RWPE2 (cell line): ENCODE measurements at places on chromosomes 1 and 21.

DNA sequence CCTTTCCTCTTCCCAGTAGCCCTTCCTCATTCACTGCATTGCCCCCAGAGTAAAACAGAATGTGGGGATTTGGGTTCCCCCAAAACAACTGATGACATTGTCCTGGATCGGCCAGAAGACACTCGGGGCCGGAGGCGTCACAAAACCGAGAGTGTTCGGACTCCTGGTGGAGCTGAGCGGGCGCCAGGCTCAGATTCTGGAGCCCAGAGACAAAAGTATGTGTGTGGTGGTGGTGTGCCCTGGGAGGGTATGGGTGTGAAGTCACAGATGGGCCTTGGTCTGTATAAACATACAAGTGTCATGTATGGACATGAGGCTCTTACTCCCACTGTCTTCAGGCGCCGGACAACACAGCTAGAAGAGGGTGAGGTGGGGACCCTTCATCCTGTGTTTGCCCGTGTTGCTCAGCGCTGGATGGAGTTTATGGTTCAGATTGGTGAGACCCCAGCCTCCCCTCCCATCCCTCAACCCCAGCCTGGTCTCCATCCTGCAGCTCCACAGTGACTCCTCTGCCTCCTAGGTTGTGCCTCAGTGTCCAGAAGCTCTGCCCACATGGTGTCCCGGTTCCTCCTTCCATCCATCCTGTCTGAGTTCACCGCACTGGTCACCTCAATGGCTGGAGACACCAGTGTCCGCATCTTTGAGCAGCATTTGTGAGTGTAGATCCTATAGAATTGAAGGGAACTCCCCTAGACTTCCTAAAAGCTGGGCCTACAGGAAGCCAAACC lies 12.4 kb downstream of the HYI start:
- no peak for DNase-seq

DNA sequence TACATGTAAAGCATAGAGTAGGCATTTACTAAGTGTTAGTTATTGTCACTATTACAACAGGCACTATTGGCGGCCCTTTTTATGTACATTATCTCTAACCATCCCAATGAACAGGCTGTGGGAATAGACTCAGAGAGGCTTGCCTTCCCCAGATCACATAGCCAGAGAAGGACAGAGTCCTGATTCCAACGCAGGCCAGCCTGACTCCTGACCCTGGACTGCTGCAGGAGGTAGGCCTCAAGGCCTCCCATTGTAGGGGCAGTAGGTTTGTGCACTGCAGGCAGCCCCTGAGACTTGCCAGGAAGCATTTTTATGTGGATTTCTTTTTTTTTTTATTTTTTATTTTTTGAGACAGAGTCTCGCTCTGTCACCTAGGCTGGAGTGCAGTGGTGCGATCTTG lies 6.4 kb upstream of the GFI1 start:
- DNase-seq = no peak

GRCh38 chr1:200437556-200438203 lies 27.8 kb upstream of the ZNF281 start:
- DNase-seq = no peak

DNA sequence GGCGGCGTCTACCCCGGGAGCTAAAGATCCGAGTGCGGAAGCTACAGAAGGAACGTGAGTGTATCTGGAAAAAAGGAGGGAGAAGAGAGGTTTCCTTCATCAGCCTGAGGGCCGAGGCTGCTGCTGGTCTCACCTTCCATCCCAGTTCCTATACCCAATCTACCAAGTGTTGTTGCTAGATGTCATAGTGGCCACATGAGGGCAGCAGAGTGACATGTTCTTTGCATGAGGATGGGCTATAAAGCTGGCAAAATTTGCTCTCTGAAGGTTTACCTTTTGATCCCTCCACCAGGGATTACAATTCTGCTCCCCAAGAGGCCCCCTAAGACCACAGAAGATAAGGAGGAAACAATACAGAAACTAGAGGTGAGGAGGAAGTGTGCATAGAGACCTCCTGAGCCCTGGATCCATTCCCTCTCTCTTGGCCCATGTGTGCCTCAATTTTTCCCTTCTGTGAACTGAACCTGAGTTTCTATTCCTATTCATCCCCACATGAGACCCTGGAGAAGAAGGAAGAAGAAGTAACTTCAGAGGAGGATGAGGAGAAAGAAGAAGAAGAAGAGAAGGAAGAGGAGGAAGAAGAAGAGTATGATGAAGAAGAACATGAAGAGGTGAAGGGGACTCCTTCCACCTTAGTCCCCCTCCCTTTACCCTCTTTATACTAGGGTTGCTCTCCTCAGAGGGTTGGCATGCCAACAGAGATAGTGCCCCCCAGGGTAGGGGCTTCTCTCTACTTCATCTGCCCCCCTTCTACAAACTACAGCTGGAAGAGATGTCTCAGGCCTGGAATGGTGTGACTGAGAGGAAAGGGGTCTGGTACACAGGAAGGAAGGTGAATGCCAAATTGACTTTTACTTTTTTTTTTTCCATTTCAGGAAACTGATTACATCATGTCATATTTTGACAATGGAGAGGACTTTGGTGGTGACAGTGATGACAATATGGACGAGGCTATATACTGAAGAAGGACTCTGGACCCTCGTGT lies 13.3 kb downstream of the POLR3GL start:
- no peak for DNase-seq

GRCh38 chr1:26626994-26627393 lies 68.8 kb upstream of the ARID1A start:
- DNase-seq = no peak

- no peak for DNase-seq
These were observed 334.0 kb upstream of the PRMT6 start for GRCh38 chr1:106722466-106722865.

DNA sequence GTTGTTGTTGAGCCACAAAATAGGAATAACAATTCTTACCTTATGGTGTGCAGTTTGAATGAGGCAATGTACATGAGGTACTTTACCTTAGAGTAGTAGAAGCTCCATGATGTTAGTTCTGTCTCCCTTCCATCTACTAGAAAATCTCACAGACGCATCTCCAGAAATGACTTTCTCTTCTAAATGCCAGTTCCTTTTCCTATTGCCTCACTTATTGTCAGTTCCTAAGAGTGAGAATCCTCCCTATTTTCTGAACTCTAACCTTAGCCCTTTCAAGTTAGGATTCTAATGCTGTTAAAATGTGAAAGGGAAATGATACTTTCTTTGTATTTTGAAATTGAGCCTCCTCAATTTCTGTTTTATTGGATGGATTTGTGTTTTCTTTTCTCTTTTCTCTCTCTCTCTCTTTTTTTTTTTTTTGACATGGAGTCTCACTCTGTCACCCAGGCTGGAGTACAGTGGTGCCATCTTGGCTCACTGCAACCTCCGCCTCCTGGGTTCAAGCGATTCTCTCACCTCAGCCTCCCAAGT lies 18.6 kb upstream of the MAPKAPK2 start:
- no peak for DNase-seq

DNA sequence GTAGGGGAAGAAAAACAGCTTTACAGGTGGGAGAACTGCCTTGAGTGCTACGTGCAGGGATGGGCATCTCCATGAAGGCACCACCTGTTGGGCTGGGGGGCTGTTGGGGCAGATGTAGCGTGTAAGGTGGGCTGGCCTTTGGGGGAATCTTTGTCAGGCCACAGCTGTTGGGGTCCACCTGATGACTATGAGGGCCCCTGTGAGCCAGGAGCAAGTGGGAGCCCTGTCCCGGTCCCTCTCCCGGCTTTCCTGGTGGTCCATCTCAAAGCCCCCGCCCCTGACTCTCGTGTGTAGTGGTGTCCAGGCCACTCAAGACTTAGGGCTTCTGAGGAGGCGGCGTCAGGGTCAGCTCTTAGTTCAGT lies 13.5 kb downstream of the SLC37A1 start:
- DNase-seq = no peak

DNA sequence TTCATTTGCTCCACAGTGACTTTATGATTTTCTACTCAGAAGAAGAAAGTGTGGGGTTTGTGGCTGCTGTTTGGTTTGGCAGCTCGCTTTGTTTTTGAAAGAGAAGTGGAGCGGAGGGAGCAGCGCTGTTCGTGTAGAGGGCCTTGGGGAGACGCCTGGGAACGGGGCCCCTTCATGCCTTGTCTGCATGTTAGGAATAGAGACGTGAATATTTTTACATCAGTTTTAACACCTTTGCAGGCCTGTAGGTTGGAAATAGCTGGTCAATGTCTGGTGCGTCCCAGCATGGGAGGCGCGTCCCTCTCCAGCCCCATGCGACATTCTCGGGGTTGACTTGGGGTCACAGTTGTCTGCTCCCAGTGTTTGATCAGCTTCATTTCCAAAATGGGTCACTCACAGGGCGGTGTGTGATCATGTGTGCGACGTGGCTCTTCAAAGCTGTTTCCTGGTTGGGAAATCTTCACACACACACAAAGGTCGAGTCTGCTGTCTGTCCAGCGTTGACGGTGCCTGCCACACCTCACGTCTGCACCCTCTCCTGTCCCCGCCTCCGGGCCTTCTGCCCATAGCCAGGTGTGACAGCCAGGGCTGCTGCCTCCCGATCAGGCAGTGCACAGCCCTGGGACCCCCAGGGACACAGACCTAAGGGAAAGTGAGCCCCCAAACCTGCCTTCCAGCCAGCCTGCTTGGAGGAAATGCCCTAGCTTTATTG lies 149.2 kb downstream of the PSMG1 start:
- no peak for DNase-seq

DNA sequence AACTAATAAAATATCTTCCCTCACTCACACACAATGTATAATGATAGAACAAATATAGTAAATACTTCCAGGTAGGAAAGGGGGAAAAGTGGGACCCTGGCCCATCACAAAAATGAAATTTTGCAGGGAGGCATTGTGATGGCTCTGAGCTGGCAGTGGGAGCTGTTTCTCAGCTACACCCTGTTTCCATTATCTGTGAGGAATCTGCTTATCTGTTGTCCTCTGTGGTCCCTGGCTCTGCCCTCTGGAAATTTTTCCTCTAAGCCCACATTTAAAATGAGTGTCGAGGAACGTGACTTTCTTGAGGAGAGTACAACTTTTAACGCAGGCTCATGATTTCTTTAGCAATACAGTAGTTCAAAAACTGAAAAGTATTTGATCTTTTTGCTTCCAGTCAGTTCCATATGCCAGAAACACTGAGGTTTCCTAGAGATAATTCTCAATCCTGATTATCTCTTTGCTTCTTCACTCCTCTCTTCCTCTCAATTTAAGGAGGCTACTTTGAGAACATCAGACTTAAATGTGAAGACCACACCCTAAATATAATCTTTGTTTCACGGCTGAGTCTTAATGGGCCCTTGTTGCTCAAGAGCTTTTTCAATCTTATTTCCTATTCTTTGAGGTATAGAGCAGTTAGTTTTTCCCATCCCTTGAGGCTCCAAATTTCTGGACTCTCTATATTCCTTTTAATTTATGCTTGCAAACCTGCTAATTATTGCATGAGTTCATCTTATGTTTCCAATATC lies 5.0 kb upstream of the EEIG2 start:
- DNase-seq = no peak

- no peak for DNase-seq
These were observed 60.6 kb downstream of the KCNAB2 start for GRCh38 chr1:6106321-6106731.

DNA sequence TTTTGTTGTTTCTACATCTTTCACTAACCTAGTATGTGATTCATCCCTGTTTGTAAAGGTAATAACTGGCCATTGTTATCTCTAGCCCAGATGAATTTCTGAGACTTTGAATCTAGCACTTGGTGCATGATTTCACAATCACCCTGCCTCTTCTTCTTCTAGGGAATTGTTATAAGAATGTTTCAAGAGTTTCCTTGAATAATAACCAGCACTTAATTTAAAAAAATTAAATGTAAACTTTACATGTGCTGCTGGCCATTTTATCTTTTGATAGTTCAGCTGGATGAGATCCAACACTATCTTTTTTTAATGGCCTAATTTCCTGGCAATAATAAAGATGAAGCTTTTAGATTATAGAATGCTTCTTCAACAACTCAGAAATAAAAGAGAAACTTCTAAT lies 31.8 kb downstream of the UBE2U start:
- no peak for DNase-seq

DNA sequence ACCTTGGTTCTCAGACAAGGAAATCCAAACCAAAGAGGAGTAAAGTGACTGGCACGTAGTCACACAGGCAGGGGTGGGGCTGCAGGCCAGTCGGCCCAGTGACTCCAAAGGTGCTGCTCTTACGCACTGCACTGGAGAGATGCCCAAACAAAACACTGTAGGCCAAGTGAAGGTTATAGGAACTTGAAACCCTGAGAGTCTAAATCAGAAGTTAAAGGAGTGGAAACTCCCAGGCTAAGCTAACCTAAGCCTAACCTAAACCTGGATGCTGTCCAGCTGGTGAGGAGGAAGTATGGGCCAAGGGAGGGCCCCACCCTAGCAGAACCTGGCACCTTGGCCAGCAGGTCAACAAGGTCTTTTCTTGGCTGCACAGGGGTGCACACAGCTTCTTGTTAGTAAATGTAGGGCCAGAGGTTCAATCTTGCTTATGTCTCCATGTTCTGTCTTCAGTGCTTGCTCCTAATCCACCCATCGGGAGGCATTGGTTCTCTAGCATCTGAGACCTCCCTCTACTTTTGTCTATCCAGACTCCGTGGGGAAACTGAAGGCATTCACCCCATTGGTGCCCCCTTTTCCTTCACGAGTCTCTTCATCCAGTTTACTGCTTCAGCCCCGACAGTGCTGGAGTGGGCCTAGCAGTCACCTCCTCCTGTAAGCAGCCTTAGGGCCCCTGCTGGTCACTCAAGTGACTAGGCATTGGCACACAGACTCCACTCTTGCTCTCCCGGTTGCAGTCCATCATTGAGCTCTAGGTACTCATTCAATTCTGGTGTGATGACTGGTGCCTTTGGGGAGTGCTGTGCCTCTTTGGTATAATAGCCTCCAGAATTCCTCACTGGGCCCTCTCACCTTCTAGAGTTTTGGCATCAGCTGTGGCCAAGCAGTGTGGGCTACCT lies 12.9 kb upstream of the TMEM125 start:
- DNase-seq = no peak

- DNase-seq = no peak
These were observed 6.6 kb upstream of the TMEM167B start for GRCh38 chr1:109083923-109084322.

DNA sequence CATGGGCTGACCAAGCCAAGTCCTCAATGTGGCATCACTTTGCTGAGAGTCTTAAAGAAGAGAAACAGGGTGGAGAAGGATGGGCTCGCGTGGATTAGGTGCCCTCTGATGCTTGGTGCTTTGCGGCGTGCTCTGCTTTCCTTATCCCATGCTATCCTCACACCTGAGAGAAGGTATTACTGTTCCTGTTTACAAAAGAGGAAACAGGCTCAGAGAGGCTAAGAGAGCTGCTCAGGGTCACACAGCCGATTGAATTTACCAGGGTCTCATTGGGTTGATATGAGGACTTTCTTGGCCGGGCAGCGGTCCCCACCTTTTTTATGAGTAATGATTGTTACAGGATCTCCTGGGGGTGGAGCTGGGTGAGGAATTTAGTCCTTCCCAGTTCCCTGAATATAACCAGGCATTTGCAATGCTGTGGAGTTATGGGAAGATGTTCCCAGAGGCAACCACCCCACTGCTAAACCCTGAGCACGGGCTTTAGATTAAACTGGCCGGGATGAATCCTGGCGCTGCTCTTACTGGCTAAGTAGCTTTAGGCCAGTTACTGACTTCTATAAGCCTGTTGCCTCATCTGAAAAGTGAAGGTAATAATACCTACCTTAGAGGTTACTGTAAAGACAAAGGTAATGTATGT lies 4.5 kb downstream of the ASCL5 start:
- no peak for DNase-seq

GRCh38 chr21:42238185-42238934 lies 19.4 kb downstream of the ABCG1 start:
- no peak for DNase-seq
